Adrenal gland (tissue), 19 donors: ENCODE measurements at places on chromosomes 4 and X. TPM values are rescaled to one million over a fixed set of nuclear protein-coding genes. Genes with fewer than 3 reads are reported as not detected.

Gene GPR119
- not detected for total RNA-seq

Gene PLS3
- total RNA-seq, result 57.5 TPM

GRCh38 chr4:164847967-164848649, 28.9 kb upstream of the APELA start:
- no peak for DNase-seq

DNA sequence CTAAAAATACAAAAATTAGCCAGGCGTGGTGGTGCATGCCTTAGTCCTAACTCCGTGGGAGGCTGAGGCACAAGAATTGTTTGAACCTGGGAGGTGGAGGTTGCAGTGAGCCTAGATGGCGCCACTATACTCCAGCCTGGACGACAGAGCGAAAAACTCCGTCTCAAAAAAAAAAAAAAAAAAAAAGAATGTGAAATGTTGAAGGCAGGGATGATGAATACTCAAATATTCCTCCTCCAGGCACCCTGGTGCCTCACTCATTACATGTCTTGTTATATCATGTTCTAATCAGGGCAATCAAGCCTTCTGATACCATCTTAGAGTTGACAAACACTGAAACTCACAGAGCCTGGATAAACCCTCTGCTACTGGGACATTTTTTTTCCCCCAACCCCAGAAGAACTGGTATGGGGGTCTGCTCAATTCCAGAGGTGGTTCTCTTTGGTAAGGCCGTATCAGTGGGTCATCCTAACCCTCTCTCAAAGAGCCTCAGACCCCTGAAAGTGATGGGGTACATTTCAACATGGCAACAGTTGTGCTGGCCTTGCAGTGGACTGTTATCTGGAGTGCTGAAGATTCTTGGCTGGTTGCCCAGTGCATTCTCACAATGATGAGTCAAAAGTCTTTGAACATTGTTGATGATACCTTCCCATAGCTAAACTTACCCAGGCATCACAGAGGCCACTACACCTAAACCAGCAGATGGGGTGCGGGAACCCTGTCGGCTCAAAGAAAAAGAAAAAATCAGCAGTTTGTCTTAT, 2.4 kb upstream of the SH3KBP1 start:
- peak; percentile 86 for DNase-seq

DNA sequence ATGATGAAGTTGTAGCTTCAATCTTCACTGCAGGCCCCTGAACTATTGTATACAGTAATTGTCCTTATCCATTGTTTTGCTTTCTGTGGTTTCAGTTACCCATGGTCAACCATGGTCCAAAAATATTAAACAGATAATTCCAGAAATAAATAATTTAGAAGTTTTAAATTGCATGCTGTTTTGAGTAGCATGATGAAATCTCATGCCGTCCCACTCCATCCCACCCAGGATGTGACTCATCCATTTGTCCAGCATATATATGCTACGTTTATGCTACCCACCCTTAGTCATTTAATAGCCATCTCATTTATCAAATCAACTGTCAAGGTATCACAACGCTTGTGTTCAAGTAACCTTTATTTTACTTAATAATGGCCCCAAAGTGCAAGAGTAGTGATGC, 34.5 kb downstream of the IQCM start:
- DNase-seq, result no peak

Gene BCLAF3
- 7.4 TPM for total RNA-seq

DNA sequence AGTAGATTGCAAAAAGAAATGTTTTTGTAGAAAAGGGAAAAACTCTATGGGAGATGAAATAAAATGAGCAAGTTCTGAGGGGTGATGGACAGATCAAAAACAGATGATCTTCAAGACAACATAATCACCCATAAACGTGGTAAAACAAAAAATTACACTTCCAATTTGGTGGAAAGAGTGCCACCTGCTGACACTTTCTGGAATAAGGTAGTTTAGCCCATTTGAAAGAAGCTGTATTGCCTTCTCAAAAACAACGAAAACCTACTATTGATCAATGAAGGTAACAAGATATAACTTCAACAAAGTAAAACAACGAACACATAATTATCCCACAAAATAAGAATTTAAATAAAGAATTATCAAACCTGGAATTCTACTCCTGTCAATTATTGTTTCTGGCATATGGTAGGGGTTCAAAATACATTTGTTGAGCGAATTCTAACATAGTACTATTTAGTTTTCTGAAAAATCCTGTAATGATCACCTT, 2.5 kb downstream of the COQ2 start:
- DNase-seq, result peak; percentile 64

GRCh38 chr4:151882072-151882803, 121.4 kb upstream of the GATB start:
- no peak for DNase-seq

- DNase-seq, result no peak
Observed at GRCh38 chr4:87236861-87237260, 16.4 kb upstream of the KLHL8 start.

Gene TMPRSS11E
- not detected for total RNA-seq

GRCh38 chr4:18669390-18669789, 647.8 kb upstream of the LCORL start:
- no peak for DNase-seq

Gene GATA1
- total RNA-seq, result not detected

DNA sequence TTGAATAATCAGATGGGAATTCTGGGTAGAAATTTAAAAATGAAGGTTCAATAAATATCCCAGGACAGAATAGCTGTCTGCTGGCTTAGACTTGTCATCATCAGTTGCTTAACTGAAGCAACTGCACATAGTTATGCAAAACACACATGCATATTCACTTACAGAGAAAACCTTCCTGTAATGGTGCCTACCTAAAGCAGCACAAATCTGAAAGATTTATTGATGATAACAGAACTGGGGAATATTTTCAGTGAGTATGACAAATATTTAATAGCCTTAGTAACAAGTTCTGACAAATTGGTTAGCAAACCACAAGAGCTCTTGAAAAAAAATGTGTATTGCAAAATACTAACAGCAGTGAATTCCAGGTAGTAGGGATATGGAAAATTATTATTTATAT, 606.8 kb upstream of the BOD1L1 start:
- DNase-seq, result no peak

- DNase-seq, result no peak
Observed at GRCh38 chr4:144295286-144295995, 154.9 kb upstream of the GYPA start.

- DNase-seq, result no peak
Observed at GRCh38 chrX:138748480-138748879, 37.0 kb upstream of the FGF13 start.

- no peak for DNase-seq
Observed at GRCh38 chrX:48468693-48469691, 1.1 kb downstream of the SLC38A5 start.

DNA sequence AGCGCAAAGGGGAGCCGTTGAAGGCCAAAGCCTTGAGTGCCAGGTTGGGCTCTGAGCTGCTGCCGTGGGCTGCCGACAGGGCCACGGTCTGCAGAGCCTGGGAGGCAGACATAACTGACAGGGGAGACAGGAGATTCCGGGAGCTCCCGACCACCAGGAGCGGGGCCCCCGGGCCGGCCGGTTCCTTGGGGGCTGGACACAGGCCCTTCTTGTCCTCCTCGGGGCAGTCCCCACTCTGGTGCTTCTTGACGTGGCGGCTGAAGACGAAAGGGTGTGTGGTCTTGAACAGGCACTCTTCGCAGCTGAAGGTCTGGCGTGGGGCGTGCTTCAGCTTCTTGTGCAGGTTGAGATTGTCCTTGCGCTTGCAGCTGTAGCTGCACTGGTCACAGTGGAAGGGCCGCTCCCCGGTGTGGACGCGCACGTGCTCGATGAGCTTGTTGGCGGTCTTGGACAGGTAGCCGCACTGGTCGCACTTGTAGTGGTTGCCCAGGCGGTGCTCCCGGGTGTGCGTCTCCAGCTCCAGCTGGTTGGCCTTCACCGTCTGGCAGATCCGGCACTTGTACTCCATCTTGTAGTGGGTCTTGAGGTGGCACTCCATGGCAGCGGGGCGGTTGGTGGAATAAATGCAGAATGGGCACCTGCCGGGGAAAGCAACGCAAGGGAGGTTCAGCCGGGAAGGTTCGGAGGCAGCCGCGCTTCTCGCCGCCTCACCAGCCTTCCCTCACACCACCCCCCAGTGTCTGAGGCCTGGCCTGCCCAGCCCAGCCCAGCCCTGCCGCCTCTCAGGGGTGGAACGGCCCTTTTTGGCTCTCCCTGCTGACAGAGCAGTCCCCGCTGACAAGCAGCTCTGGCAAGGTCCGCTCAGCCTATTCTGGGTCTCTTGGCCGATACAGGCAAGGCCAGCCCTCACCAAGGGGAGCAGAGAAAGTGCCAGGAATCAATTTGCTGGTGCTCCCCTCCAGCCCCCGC, 81.3 kb downstream of the C4orf51 start:
- DNase-seq, result no peak

GRCh38 chr4:177232473-177232872, 77.2 kb upstream of the NEIL3 start:
- DNase-seq, result no peak

GRCh38 chrX:39619182-39620009, 478.4 kb downstream of the BCOR start:
- DNase-seq, result no peak

Gene HSFX2
- total RNA-seq, result not detected

DNA sequence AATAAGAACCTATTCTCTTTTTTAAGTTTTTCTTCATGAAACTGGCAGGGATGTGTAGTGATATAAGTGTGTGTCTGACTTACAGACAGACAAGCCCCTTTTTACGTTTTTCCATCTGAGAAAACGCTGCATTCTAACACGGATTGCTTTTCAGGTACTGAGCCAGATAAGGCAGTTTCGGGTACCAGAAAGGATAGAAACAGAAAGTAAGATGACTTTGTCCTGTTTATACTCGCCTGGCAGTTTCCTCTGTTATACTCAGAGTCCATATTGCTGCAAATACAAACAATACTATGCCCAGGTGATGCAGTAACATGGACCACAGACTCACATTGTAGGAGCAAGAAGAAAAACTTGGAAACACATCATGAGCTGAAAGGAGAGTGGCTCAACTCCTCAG, 2320.6 kb upstream of the AGA start:
- DNase-seq, result no peak

GRCh38 chr4:87851332-87851731, 18.6 kb downstream of the MEPE start:
- no peak for DNase-seq

Gene SLC7A11
- 0.10 TPM for total RNA-seq

DNA sequence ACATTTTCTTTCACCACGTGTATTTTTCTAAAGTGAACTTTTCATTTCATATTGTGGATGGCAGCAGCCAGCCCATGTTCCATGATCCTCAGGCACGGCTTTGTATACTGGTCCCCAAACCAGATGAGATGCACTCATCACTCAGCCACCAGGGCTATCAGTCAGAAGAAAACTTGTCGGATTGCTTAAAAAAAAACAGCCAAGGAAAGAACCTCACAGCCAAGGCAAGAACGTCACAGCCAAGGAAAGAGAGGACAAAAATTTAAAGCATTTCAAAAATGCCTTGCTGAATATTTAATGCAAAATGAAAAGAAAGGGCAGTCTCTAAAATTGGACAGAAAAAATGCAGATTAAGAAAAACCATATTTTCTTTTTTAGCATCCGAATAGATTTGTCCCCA, 333.3 kb downstream of the PDGFC start:
- no peak for DNase-seq

Gene KIAA0232
- 21.0 TPM for total RNA-seq

DNA sequence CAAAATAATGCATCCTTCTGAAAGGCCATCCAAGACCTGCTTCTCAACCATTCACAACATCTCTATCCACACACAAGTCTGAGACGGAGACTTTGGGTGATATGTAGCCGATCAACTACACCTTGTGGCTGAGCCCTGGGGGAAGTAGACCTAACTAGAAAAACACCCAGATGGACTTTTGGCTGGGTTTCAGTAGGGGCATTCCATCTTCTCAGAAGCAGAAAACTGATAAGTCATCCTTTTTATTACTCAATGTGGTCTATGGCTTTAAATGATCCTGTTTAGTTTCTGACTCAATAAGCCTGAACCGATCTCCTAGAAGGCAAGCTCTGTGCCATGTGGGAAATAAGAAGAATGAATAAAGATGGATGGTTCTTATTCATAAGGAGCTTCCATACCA, 82.5 kb upstream of the AFF2 start:
- no peak for DNase-seq

GRCh38 chr4:2811830-2812611, 19.1 kb downstream of the SH3BP2 start:
- peak; percentile 75 for DNase-seq

Gene DDIT4L
- total RNA-seq, result 14.4 TPM

Gene ANXA10
- total RNA-seq, result not detected

- no peak for DNase-seq
Observed at GRCh38 chrX:32778965-32779364, 432.4 kb downstream of the DMD start.

DNA sequence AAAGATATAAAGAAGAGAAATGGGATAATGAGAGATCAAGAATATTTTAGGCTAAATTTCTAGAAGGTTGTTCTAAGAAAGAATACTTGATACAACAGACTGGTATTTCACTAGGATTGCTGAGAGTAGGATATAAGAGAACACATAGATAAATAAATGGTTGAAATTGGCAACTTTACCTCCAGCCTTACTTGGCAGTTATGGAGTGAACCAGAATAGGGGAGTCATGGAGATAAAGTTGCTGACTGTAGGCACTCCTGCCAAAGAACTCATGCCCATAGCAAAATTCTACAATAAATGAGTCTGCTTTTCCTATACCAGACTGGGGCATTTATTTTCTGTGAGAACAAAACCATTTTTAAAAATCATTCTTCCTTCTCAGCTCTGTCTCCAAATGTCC, 26.4 kb upstream of the MMRN1 start:
- DNase-seq, result no peak

DNA sequence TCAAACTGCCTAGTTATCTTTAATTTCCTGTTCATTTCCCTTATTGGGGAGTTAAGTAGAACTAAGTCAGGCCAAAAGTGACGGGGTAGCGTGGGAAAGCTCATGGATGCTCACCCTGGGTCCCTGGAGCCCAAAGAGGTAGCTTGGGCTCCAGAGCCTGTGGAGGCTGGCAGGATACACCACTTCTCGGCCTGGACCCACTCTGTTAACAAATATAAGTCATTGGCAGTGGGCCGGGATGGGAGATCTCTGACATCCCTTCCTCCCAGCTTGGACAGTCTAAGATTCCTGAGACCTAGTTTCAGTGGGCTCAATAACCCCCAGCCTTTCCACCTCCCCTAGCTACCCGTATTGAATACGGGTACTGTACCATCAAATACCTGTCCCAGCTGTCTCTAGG, 106.1 kb downstream of the EFNB1 start:
- no peak for DNase-seq

- no peak for DNase-seq
Observed at GRCh38 chr4:72112514-72113156, 80.8 kb downstream of the NPFFR2 start.

Gene PNMA6F
- not detected for total RNA-seq

DNA sequence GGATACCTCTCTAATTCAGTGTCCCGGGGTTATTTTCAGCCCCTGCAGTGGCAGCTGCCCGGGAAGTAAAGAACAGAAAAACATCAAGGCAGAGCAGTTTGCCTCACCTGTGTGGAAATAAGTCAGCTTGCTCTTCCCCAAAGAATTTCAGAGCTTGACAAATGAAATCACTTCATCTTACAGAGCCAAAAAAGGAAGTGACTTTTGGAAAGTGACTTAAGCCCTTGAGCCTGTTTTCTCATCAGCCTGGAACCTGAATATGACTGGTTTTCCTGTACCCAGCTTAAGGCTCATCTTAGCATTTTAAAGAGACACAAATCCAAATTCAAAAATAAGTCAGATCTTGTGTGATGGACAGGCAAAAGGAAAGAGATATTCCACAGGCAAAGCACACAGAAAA, 211.6 kb downstream of the RCHY1 start:
- DNase-seq, result no peak

- DNase-seq, result no peak
Observed at GRCh38 chrX:136219893-136220292, 31.3 kb downstream of the MAP7D3 start.

- no peak for DNase-seq
Observed at GRCh38 chrX:129631849-129632248, 22.9 kb downstream of the APLN start.

Gene CLDN34
- total RNA-seq, result not detected
